ENCODE measurements at places on chromosomes 11 and 22.

GRCh38 chr11:67404515-67405195, 772 bp downstream of the TBC1D10C start:
- DNase-seq = no peak

DNA sequence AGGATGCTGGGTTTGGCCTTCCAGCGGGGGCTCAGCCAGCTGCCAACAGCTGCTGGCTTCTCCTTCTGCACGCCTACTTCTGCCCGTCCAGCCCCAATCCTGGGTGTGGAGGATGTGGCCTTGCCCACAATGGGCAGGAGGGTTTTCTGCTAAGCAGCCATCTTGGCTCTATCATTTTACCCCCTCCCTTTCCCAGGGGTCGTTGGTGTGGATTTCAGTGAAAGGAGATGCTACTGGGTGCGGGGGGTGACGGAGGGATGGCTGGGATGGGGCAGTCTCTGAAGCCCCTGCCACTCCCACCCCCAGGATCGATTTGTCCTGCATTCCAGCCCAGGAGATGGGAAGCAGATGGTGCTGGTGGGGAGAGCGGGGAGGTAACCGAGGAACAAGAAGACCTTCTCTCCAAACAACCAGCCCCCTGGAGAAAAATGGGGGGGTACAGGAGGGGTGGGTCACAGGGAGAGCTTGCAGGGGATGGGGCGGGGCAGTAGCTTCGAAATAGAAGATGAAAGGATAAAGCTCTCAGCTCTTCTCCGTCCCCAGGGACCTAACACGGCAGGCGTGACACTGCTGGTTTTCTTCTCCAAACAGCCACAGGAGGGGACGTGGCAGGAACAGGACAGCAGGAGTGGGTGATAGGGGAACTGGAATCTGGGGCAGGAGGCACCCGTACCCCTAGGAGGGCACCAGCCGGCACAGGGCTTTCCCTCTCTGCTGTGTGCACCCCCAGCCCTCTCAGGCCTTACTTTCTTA, 68.9 kb downstream of the NECTIN1 start:
- DNase-seq = no peak

DNA sequence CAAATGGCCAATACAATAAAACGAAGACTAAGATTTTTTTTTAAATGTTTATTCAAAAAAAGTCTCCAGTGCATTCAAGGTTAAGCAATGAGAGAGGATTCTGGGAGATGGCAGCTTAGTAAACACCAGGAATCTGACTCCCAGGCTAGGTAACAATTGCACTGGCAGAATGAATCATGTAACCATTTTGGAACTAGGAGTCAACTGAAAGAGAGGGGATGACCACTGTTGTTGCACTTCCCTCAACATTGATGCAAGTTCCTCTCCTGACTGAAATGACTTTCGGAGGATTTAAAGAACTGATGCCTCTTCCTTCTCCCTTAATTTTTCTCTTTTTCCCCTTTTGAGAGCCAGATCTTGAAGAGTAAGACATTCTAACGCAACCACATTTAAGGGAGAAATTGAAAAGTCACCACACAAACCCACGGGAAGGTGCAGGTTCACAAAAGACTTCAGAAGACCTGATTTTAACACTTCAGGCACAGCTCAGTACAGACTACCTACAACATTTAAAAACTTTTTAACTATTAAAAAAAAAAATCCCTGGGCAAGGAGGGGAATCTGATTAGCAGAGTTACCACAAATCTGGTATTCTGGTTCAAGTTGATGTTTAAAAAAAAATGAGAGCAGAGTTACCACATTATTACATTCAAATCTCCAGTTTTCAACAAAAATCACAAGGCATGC, 56.8 kb downstream of the FCHSD2 start:
- no peak for DNase-seq

GRCh38 chr11:31246451-31247165, 122.9 kb downstream of the DCDC1 start:
- DNase-seq = no peak

DNA sequence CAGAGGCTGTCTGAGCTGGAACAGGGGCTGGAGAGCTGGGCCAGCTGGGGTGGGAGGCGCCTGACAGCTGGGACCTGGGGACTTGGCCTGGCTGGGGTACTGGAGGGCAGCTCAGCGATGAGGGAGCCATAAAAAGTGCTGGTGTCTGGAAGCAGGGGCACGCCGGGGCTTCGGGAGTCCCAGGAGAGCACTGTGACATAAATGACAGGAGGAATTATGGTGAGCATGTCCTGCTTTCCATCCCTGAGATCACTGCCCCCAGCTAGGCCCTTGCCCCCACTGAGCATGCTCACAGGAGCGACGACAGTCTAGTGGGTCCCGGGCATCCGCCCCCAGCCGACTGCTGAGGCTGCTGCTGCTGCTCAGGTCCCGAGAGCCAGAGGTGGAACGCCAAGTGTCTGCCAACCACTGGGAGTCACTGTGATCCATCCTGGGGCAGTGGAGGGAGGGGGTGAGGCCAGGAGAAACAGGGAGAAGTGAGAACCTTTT, 6.2 kb downstream of the ROBO4 start:
- no peak for DNase-seq

DNA sequence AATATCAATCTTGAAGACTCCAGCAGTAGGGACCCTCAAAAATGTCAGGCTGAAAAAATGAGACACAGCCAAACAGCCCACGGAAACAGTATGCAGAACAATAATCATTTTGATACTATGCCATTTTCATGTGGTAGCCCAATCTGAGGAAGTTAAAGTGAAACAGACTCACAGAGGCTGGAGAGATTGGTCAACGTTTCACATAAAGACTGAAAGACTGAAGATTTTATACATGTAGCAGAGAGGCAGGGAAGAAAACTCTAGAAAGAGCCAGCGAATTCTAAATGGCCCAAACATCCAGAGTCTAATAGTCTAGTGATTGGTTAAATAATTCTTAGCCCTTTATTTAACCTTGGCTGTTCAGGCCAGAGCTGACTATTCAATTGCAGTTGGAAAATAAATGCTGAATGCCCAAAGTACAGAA, 49.4 kb downstream of the MAML2 start:
- no peak for DNase-seq

DNA sequence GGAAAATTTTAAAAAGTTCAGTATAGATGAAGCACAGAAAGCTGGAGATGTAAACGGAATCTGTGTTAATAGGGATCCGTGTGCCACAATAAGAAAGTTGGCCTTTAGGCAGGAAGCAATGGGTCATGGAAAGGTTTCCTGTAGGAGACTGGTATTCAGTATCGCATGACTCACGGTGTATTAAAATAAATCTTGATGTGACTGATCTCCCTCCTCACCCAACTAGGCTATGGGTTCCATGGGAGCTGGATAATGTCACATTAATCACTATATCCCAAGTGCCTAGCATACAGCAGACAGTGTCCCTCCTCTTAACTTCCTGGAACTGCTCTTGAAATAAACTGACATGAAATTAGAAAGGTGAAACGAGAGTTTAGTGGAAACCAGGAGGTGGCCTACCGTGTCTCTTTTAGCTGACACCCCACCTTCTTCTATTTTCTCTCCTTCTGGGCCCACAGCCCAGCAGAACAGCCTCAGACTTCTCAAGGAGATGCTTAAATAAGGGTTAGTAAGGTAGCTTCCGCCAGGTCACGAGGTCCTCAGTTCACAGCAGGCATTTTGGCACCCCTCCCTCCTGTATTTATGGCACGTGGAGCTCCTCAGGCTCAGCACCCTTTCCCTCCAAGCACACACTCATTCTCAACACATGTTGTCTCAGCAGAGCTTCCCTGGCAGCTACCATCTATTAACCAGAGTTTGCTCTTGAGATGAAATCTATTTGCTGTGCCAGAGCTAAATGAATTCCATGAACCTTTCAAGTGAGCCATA, 118.8 kb downstream of the NXPE2 start:
- DNase-seq = no peak

DNA sequence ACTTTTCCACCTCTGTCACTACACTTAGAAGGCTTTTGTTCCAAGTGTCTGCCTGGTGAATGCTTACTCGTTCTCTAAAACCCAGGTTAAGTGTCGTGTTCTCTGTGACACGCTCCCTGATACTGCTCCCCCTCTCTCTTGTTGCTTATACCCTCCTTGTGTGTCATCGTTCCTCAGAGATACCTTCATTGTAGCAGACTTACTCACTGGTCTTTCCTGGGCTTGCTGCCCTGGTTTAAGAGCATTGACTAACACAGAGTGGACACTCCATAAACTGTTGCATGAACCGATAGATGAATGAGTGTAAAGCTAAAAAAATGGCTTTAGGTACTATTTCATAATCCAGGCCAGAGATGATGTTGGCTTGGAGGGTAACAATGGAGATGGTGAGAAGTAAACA, 171.3 kb downstream of the GRIK4 start:
- no peak for DNase-seq

- no peak for DNase-seq
Measured at GRCh38 chr11:68549789-68550484, 89.4 kb downstream of the PPP6R3 start.

DNA sequence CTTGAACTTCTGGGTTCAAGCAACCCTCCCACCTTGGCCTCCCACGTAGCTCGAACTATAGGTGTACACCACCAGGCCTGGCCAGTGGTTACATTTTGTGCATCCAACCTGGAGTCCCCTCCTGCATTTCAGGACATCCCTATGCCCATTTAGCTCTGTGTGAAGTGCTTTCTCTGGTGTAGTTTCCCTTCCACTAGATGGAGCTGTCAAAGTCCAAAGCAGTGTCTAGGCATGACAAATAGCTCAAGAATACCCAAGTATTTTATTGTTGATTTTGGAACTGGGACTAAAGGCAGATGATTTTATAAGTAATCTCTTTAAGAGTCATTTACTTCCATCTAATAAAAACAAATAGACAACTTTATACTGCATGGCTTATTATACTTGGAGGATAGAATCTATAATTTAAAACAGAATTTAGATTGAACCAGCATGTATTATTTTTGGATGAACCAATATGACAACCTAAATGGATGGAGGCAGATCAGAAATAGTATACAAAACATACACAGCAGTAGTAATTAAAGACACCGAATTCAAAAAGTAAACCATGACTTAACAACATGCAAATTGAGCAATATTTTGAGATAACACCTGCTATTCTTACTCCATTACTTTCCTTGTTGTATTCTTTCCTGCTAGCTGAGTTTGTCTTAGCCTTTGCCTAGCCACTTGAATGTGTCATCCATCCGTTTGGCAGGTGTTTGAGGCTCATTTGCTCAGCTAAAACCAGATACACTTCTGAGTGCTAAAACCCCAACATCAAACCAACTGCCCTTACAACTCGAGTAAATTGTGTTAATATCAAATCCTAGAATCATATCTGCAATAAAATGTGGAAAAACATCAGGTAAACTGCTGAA, 37.7 kb downstream of the EIF4ENIF1 start:
- no peak for DNase-seq

DNA sequence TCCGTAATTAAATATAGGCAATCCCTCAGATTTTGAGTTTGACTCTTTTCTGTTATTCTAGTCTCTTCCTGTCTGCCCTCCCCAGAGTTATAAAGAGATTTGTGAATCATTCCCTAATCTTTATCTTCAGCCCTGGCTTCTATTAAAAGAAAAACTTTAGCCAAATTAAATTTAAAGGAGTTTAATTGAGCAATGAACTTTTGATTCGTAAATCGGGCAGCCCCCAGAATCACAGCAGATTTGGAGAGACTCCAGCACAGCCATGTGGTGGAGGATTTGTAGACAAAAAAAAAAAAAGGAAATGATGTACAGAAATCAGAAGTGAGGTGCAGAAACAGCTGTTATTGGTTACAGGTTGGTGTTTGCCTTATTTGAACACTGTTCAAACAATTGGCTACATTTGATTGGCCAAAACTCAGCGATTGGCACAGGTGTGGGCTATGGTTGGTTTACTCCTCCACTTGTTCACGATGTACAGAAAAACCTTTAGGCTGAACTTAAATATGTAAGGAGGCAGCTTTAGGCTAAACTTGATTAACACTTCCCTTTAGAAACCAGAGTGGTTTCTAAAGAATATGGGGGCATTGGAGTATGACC, 2.3 kb upstream of the ALKBH8 start:
- no peak for DNase-seq

GRCh38 chr11:77823775-77824174, 2.8 kb downstream of the AAMDC start:
- DNase-seq = no peak

GRCh38 chr11:19546325-19546724, 166.3 kb upstream of the NAV2 start:
- DNase-seq = no peak

DNA sequence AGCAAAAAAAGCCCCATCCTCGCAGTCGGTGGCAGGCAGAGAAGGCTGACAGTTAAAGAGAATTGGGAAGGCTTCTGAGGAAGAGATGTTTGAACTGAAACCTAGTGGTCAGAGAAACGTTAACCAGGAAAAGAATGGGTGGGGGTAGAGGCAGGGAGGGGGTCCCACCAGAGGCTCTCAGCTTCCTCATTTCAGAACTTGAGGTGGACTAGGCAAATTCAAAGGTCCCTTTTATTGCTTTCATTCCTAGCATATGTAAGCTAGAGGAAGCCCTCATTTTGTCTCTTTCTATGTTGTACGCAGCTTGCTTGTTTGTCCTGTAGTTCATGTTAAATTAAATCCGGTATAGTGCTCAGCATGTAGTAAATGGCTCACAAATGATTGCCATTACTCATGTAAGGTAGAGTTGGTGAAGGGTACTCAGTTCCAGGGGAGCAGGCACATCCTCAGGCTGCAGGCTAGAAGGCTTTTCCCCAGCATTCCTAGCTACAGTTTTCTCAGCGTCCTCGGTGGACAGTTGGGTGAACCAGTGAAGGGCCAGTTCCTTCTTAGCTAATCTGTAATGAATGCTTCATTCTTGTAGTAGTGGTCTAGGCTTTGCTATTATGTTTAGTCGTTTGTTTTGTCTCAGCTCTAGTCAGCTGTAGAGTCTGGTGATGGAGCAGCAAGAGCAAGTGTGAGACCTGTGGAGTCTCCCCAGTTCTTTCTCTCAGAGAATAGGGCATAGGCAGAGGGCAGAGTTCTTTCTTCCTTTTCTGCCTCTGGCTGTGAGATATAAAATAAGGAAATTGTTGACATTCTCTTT, 58.6 kb downstream of the UVRAG start:
- no peak for DNase-seq

- DNase-seq = no peak
Measured at GRCh38 chr22:26357281-26357680, 71.8 kb upstream of the ASPHD2 start.

- DNase-seq = no peak
Measured at GRCh38 chr11:106384429-106384828, 307.0 kb downstream of the AASDHPPT start.

DNA sequence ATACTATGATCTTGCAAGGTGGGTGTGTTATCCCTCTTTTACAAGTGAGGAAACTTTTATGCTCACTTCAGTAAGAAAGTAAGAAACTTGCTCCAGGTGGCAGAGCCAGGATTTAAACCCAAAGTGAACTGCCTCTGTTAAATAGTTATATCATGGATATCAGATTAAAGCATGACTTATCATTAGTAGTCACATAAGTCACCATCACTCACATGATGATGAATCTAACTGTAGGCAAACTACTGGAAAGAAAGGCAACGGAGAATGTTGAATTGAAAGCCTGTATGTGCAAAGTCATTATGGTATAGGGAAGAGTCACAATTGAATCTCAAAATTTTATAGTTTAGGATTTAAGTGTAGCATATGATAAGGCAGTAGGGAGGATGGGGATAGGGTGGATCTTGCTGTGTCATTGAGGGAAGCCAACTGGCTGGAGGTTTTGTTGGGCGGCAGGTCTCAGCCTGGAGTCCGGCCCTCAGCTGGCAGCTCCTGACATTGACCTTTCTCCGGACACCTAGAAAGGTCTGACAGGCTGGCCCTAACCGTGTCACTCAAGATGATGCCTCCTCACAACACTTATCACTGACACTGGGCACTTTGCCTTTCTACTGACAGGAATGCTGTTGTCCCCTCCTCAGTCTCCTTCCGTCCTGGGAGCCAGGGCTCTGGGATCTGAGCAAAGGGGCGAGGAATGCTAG, 98.3 kb downstream of the EMSY start:
- DNase-seq = no peak
